ENCODE measurements at places on chromosomes 7 and 10.

DNA sequence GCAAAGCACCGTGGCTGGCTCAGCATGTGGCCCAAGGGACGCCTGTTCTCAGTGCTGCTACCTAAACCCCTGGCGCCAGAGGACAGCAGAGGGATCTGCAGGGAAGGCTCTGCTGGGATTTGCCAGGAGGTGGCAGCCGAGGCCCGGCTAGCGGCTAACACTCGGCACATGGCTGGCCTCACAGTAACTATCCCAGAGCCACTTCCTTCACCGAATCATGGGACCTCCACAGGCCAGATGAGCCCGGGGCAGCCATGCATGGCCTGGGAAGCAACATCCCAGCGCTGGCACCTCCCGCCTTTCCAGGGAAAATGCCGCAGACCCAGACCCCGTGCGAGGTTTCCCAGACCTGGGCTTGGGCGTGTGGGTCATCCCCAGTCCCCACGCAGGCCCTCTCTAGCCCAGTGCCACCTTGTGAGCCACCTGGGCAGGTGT, 36.4 kb downstream of the DPYSL4 start:
- peak; percentile 96 for DNase-seq

DNA sequence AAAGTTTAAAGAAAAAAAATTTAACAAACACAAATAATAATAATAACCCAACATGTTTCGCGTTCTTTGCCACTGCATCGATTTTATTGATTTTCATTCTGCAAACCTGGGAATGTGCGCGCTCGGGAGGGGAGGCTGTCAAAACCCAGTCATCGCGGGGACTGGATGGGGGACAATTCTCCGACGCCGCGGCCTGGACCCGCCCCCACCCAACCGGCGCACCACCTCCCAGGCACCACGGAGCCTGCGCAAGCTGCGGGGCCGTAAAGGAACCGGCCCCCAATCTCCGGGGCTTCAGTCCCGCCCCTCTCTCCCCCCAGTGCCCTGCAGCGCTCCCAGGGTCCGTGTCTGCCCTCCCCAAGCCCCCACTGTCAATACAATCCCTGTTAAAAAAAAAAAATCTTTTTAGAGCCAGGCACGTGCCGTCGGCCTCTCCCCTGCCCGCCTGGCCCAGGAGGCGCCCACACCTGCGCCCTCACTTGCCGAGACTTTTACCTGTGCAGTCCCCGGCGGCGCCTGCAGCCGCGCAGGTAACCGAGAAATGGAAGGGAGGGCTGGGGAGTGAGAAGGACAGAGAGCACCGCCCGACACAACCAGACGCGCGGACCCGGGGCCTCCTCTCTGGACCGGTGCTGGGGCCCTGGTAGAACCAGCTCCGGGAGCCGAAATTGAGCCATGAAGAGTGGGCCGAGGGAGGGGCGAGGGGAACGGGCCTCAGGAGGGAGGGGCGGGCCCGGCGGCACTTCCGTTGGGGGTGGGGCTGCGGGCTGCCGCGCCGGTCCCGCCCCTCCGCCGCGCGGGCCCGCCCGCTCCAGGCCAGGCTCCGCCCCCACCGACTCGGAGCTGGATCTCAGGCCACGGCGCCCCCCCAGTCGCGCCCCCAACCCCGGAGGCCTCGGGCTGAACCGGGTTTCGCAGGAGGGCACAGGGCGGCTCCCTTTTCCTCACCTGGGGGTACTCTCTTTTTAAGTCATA, 7.6 kb upstream of the ZNF503 start:
- peak; percentile 96 for DNase-seq

DNA sequence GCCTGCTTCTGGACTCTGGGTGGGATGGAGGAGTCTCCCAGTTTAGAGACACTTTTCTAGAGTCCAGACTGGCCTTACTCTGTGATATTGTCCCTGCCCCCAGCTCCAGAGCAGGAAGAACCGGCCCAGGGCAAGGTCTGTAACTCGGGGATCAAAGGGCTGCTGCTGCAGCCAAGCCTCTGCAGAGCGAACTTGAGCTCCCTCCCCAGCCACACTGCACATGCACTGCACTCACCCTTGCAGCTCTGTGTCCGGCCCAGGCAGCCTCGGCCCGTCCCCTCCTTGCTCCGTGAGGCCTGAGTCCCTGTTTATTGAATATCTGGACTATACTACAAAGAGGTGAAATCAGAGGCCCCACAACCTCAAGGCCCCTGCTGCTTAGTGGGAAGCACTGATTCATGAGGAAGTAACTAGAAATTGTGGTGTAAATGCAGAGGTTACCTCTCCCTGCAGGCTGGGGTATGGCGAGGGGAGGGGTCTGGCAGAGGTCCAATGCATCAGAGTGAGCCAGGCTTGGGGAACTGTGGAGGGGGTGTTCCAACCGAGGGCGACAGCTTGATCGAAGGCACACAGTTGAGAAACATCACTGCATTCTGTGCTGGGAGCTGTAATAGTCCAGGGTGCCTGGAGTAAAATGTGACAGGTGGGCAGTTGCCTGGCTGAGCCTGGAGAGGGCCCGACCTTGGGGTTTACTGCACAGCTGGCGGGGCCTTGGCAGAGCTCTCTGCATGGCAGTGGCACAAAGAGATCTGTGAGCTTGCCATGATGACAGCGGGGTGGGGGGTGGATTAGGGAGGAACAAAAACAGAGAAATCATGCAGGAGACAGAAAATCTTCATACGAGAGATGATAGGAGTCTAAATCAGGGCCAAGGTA, 49.1 kb downstream of the AOC1 start:
- no peak for DNase-seq

- no peak for DNase-seq
Observed at GRCh38 chr10:78656417-78657162, 412.2 kb upstream of the ZMIZ1 start.

GRCh38 chr7:129828078-129828762, 124.5 kb downstream of the UBE2H start:
- DNase-seq: no peak

DNA sequence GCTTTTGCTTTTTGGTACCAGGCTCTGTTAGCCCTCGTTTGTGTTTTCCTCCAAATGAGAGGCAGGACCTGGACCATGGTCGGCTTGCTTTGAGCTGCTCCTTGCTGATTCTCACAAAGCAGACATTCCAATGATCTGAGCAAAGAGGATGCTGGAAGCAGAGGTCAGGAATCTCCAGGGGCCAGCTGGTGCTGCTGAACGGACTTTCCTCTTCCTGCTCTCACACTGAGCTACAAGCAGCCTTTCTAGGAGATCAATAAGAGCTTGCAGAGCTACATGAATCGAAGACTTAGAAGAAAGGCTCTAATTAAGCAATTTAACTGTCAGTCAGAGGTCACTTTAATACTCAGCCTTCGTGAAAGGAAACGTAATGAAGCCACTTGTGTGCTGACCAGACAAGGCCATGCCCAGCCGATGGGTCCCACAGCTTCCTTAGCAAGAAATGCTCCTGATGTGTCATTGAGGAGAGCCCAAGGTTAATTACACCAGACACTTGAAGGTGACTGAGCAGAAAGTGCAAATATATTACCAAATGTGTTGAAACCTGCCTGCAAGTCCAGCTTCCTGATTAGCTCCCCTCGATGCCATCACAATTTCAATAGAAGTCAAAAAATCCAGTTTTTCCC, 151.3 kb upstream of the RSU1 start:
- peak; percentile 83 for DNase-seq

DNA sequence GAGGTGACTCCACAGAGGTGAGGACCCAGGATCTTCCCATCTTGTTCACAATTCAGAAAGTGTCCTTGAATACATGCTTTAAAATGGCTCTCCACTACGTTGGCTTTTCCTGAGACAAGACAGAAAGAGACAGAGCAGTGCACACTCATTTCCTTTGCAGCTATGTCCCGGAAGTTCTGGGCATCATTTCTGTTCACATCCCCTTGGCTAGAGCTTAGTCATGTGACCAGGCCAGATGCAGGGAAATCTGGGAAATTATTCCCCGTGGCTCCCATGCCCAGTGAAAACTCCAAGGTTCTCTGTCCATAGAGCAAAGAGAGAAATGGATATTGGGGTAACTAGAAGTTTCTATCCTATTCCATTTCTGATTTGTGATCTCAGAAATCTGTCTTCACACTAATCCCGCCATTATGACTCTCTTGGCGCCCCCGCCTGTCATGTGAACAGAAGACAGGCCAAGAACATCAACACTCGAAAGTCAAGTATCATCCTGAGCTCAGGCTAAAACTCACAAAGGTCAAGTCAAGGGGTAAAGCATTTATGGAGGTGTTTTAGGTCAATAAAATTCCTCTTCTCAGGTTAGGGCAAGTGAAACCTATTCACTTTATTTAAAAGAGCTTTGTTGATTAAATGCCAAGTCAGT, 251.4 kb upstream of the HABP2 start:
- no peak for DNase-seq

DNA sequence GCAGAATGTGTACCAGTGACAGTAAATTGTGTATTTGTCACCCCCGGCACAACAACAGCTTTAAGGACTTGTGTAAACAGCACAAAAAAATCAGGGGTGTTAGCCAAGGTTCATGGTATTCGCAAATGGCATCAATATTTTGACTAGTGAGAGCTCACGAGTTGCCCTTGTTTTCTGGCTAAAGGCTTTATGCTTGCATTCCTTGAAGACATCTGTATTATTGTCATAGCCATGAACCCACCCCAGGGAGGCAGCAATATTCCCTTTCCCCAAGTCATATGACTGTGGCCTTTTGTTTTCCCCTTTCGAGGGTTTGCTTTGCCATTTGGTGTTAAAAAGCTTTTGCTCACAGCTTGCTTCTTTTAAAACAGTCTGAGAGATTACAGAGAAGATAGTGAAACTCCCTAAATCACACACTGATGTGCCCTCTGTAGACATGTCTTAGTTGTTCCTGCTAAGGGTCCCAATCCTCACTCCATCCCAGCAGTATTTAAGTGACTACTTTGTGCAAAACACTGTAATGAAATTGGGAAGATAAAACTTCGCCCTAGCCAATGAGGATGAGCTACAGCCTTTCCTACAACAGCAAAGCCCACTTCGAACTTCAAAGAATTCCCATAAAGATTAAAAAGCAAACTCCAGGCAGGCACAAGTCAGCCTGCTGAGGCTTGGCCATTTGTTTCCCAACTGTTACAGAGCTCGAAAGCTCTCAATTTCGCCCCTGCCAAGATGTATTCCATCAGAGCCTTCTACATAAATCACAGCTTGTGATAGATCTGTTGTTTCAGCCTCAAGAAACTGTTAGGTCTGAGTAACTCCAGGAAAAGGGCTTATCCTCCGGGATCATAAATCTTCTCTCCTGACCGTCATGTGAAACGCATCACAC, 172.3 kb downstream of the ADAM12 start:
- DNase-seq: peak; percentile 30

Data from AG20443 (cell line).